NCI-H748 treated with DMSO at 0.1 percent for 48 hours (cell line): ENCODE measurements at places on chromosomes 13 and 19.

DNA sequence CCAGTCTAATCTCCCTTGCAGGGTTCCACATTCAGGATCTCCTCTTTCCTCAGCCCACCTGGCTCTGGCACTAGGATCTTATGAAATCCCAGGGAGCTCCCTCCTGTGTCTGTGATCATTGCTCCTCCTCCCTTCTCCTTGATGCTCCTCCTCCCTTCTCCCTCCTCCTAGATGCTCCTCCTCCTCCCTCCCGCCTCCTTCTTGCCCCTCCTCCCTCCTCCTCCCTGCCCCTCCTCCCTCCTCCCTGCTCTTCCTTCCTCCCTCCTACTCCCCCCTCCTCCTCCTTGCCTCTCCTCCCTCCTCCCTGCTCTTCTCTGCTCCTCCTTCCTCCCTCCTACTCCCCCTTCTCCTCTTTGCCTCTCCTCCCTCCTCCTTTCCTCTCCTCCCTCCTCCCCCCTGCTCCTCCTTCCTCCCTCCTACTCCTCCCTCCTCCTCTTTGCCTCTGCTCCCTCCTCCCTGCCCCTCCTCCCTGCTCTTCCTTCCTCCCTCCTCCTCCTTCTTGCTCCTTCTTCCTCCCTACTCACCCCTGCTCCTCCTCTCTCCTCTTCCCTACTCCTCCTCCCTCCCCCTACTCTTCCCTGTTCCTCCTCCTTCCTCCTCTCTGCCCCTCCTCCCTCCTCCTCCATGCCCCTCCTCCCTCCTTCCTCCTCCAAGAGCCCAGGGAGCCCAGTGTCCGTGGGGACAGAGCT lies 14.9 kb upstream of the ZBTB7A start:
- no peak for DNase-seq

DNA sequence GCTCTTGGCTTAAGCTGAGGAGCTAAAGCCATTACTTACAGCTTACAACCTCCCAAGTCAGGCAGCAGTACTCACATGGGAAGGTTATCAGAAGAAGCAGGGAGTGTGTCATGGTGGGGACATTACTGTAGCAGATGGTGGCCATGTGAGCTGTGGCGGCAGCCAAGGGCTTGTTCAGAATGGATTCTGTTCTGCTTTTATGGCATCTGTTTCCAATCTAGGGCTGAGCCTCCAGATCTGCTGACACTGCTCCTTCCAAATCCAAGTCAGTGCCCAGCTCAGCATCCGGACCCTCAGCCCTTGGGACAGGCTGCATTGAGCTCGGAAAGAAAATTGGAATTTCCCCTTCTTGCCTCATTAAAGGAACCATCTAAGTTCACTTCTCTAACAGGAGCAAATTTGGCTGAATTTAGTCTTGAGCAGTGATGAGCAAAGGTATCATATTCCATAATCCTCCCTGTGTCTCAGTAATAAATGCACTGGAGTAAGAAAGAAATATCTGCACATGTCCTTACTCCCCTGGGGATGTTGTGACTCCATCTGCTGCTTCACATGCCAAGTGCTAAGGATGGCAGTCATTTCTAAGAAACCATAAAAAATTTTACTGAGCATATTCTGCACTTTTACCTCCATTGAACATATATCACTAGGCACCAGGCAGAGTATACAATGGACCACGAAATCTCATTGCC lies 73.9 kb downstream of the KCTD12 start:
- no peak for DNase-seq

DNA sequence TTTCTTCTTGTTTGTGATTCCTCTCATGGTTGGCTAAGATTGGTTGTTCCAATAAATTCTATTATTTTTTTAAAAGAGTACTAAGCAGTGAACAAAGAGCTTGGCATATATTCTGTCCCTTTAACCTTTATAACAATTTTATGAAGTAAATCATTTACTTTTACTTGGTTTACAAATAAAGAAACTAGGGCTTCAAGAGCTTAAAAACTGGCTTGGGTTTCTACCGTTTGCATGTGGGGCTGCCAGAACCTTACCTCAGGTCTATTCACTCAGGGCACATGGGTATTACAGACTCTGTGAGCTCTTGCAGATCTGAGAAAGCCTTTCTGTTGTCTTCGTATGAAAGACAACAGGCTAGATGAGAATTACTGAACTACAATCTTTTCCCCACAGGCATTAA lies 13.3 kb downstream of the N4BP2L1 start:
- DNase-seq, result no peak

DNA sequence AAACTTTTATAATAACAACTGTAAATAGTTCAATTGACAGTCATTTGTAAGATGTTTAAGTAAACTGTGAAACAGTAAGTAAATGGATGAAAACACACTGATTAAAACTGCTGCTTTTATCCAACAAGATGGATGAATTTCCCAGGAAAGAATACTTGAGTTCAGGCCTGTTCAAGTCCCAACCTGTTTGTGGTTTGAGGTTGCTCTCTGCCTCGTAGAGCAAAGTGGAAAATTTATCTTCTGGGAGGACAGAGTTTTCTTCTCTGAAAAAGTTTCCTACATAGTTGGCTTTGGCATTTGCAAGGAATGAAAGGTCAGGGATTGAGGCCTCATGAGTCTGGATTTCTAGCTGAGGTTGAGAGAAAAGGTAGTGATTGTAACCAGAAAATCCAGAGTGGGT lies 15.2 kb upstream of the ZNF543 start:
- no peak for DNase-seq

DNA sequence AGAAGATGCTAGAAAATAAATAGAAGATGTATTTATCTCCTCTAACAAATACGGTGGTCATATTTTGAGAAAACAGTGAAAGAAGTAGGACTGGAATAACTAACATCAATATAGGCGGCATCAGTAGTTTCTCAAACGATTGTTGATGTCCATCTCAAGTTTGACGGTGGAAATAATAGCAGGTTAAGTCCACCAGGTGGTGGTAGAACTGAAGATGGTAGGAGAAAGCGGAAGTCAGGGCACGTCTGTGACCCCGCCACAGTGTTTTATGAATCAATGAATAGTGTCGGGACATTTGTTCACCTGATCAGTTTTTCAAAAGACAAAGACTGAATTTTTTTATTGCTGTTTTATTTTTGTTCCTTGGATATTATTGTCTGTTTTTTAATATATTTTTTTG lies 706.4 kb upstream of the SLC10A2 start:
- DNase-seq, result no peak
